ENCODE measurements at places on chromosomes 7 and 10.

DNA sequence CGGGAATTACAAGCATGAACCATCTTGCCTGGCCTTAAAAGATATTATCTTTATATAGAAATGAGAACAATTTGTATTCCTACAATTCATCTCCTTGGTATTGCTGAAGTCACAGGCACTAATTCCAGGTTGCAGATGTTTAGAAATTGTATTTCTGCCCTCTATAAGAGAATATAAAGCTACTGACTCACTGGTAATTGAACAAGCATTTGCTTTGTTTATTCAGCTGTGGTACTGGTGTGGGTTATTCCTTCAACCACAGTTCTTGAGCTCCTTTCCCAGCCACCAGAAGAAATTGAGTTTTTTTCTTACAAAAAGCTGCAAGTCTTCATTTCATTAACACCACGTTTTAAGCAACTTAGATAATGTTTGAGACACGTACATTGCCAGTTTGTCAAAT lies 29.0 kb upstream of the MPP7 start:
- no peak for DNase-seq

DNA sequence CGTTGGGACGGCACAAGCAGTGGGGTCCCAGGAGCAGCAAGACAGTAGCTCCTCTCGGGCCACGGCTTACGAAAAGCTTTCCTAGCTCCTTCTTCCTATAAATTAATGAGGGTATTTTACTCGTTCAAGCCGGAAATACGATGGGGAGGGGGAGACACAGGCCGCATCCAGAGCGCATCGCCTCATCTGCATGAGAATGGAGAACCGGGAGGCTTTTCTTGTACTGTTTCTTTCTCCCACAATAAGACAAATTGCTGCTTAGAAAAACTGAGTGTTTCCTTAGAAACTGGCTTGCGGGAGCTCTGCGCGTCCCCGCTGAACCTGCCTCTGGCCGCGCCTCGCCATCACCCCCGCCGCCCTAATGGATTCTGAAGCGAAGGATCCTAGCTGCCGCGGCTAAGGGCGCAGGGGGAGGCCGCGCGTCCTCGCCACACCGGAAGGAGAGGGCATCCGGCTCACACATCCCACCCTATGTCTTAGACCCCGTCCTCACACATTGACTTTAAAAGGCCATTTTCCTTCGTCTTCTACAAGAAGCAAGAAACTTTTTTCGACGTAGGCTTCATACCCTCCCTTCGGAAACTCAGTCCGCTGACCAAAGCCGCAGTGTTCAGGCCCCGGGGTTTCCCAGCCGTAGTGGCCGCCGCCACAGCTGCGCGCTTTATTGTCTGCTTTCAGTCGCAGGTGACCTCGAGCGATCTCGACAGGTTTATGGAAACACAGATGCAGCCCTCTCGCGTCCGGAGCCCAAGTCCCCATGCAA lies 8.8 kb downstream of the NXPH1 start:
- no peak for DNase-seq

- no peak for DNase-seq
These were observed 17.7 kb upstream of the TTYH3 start for GRCh38 chr7:2613931-2614600.

DNA sequence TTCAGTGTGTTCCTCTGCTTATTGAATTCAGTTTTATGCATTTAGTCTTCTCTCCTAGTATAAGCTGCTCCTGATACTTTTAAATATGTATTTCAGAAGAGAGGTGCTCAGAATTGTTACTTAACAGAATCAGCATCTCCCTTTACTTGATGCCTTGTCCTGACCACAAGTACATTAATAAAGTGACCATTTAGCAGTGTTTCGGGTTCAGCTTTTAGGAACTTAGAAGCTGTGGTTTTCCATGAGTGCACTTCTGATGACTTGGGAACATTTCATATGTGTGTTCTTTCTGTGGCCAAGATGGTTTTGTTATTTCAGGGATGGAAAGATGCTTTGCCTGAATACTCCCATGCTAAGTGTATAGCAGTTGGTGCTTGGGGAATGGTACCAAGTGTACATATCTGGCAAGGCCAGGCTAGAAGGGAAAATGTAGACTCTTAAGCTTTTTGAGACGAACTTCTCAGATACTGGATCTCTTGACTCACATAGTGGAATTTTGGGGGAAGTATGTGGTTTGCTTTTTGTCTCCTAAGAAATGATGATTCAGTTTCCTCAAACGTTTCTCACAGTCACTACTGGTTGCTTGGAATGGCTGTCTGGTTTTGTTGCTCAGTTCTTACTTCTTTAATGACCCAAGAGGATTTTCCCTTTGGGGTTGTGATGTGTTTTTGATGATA lies 17.2 kb downstream of the SGPL1 start:
- peak; percentile 90 for DNase-seq

DNA sequence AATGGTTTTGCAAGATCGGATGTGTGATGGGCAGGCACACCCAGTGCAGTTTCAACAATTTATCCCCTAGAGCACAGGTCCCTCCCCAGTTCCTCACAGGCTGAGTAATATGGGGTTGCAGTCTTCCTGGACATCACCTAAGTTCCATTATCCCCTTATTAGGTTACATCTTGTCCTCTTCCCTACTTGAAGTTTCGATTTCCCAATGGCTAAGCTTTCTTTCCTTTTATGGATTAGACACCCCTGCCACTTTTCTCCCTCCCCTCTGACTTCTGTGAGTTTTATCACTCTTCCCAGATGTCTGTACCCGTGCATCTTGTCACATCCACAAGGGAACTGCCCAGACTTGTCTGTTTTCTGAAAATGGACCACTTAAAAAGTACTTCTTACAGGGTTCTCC lies 2.4 kb upstream of the NIPSNAP2 start:
- no peak for DNase-seq

- DNase-seq = no peak
These were observed 45.3 kb upstream of the ITGA8 start for GRCh38 chr10:15764892-15765454.
